ENCODE measurements at places on chromosomes 2 and 18.

DNA sequence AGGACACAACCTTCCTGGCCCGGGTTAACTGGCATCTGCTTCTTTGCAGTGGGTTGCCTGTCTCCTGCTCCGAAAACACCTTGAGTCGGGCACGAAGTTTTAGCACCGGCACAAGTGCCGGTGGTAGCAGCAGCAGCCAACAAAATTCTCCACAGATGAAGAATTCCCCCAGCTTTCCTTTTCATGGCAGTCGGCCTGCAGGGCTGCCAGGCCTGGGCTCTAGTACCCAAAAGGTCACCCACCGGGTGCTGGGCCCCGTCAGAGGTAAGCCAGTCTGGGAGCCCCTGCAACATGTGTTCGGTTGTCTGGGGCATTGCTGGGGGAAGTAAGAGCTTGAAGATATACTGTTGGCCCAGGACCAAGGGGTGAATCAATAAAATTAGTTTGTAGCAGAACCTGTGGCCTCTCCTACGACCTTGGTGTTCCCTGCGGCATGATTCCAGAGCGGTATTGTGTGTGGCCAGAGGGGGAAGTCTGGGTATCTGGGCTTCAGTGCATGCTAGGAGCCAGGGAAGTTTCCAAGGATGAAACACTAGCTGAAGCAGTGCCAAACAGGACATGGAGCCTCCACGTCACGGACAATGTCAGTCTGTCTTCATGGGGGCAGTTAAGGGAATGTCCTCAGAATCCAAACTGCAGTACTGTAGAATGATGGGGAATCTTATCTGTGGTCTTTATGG is 7.8 kb downstream of the AGBL5 start:
- DNase-seq: no peak

- no peak for DNase-seq
Measured at GRCh38 chr2:15539999-15540398, 21.1 kb downstream of the NBAS start.

GRCh38 chr18:77168811-77169311 is 36.3 kb upstream of the MBP start:
- no peak for DNase-seq

- no peak for DNase-seq
Measured at GRCh38 chr2:75580606-75581005, 19.9 kb upstream of the EVA1A start.

DNA sequence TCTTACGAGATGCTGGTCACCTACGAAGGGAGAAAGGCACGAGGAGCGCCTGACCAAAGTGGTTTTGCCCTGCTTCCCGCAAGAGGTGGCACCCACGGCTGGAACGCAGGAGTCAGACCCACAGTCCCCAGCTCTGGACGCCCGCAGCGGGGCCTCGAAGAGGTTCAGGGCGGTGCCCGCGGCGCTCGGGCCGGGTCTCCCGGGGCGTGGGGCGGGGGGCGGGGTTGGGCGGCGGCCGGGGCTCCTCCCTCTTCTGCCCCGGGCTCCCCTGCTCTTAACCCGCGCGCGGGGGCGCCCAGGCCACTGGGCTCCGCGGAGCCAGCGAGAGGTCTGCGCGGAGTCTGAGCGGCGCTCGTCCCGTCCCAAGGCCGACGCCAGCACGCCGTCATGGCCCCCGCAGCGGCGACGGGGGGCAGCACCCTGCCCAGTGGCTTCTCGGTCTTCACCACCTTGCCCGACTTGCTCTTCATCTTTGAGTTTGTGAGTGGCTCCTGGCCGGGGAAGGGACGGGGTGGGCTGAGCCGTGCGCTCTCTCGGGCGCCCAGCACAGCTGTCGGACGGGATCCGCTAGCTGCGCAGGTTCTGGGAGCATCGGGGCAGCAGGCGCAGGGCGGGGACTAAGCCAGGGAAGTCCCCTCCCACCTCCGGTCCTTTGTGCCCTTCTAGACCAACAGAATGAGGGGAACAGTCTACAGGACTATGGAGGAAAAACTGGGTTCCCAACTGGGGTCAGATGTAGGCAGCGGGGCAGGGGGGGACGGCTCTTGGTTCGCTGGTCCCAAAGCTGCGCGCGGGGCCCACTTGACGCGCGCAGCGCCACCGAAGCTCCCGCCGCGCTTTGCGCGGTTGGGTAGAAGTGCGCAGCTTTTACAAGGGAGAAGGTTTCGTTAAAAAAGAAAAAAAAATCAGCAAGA is at the start of gene MAL:
TSS of gene MAL (plus strand) at position 303 of the 914 bp plus-strand sequence. CDS start at position 388, 85 bp downstream.
- DNase-seq: no peak

DNA sequence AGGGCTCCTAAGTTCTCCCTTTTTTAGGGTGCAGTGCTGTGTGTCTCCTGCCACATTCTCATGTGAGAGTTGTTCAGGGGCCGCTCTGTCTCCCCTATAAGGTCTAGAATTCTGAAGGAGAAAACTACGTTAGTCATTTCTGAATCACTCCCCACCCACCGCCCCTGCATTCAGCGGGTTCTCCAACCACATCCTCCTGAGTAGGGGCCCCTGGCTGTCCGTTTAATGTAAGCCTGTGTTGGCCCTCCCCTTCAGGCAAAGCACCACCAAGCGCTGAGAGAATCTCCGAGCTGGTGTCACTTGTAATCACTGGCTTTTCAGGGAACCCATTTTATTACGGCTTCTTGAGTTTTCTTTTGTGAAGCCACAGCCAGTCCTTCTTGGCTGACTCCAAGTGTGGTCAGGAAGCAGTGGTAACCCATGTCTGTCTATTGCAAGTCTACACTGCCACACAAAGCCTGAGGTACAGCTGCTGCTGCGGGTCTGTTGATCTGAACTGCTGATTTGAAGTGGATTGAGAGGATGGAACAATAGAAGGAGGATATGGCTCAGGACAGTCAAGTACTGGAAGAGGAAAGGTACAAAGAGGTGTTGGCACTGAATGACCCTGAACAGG is 16.9 kb downstream of the LCT start:
- DNase-seq: no peak

DNA sequence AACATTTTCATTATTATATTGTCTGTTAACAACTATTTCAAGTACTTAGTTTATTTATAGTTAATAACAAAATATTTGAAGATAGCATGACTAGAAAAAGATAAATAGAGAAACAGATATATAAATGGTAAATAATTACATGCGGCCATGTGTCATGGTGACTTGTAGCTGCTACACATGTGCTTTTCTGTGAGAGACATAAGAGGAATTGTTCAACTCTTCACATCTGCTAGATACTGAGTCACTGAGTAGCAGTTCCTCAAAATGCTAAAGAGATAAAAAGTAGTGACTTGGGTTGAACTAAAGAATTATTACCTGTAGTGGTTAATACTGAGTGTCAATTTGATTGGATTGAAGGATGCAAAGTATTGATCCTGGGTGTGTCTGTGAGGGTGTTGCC is 37.5 kb upstream of the SCN9A start:
- DNase-seq: no peak

DNA sequence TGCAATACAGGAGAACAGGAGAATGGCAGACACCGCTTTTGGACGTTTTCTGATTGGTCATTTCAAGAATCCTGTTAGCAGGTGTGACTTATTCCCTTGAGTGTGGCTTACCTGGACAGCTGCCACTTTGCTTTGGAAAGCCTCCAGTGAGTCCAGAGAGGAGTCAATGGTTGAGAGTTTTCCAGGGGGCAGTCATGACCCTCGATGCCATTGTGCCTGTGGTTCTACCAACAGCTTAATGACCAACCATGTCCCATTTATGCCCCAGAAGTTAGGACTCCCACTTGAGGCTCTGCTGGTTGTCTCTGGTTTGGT is 12.4 kb downstream of the IGFBP2 start:
- no peak for DNase-seq

GRCh38 chr2:9300829-9301453 is 94.3 kb downstream of the ASAP2 start:
- no peak for DNase-seq

DNA sequence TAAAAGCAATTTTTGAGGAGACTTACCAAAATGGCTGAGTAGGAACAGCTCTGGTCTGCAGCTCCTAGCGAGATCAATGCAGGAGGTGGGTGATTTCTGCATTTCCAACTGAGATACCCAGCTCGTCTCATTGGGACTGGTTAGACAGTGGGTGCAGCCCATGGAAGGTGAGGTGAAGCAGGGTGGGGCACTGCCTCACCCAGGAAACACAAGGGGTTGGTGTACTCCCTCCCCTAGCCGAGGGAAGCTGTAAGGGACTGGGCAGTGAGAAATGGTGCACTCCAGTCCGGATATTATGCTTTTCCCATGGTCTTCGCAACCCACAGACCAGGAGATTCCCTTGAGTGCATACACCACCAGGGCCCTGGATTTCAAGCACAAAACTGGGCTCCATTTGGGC is 419.0 kb downstream of the NUP35 start:
- no peak for DNase-seq

DNA sequence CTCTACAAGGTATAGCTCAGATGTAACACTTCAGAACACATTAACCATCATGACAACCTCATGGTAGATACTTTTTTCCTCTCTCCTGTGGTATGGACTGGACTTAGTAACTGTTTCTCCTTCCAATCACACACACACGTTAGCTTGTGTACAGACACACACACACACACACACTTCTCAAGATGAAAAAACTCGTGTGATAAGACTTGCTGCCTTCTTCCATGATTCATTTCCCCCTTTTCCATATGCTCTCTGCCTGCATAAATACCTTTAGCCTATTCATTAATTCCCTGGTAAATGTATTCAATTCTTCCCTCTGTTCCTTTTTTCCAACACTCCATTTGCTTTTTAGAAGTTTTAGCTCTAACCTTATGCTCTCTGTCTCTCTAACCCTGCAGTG is 118.9 kb upstream of the TANK start:
- no peak for DNase-seq

GRCh38 chr2:73286134-73286655 is 1.9 kb upstream of the FBXO41 start:
- DNase-seq: no peak

Measured in NCI-H1436 (cell line).